ENCODE measurements at places on chromosomes 16 and 17.

DNA sequence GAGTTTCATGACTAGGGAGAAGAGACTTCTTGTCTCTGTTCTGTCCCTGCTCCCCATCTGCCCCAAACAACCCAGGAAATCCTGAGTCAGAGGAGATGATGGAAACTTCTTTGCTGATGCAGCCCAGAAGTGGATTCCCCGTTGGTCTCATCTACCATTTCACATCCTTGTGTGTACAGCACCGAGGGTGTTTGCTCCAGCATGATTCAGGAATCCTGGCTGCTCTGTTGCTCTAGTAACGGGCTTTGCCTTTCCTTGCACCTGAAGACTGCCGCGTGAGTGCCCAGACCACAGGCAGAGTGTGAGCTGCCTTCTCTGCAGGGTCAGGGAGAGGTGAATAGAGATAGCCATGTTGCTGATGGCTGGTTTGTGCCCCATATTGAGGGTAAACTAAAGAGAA lies 408.4 kb downstream of the CPPED1 start:
- DNase-seq, result no peak

GRCh38 chr16:16817196-16817595 lies 438.3 kb downstream of the NPIPA7 start:
- no peak for DNase-seq

- DNase-seq, result no peak
These were observed 67.0 kb downstream of the TUBD1 start for GRCh38 chr17:59825533-59826322.

DNA sequence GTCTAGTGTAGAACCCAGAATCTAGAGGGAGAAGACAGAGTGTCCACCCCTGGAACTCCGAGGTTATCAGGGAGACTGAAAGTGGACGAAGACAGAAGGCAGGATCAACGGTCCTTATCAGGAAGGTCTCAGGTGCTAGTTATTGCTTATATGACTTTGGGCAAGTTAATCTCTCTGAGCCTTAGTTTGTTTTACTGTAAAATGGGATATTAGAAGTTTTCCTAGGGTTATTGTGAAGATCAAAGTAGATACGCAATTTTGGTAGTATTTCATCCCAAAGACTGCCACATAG lies 1.2 kb downstream of the RNF167 start:
- DNase-seq, result no peak

- DNase-seq, result peak; percentile 16
These were observed 94.8 kb upstream of the DNAH17 start for GRCh38 chr17:78672005-78672404.

Measured in large intestine (tissue), 12 donors.